SK-N-SH (cell line): ENCODE measurements at places on chromosomes 11 and 22.

DNA sequence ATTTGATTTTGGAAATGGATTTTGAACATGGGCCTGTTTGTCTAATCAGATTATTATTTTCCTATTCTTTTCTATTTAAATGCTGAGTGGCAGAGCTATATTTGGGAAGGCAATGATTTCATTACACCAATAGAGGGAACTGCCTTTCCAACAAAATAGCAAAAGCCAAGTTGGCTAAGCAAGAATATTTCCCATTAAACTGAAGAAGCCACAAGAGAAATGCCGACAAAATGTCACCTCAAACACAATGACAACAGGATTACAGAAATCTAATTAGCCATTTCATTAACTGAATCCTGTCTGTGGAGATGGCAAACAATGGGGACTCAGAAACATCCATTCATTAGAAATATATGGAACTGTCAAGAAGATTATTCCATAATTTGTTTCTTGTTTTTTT is 1593.1 kb upstream of the RAG2 start:
- DNase-seq, result no peak

GRCh38 chr11:7849018-7849417 is 52.3 kb upstream of the OR5P2 start:
- DNase-seq, result no peak

DNA sequence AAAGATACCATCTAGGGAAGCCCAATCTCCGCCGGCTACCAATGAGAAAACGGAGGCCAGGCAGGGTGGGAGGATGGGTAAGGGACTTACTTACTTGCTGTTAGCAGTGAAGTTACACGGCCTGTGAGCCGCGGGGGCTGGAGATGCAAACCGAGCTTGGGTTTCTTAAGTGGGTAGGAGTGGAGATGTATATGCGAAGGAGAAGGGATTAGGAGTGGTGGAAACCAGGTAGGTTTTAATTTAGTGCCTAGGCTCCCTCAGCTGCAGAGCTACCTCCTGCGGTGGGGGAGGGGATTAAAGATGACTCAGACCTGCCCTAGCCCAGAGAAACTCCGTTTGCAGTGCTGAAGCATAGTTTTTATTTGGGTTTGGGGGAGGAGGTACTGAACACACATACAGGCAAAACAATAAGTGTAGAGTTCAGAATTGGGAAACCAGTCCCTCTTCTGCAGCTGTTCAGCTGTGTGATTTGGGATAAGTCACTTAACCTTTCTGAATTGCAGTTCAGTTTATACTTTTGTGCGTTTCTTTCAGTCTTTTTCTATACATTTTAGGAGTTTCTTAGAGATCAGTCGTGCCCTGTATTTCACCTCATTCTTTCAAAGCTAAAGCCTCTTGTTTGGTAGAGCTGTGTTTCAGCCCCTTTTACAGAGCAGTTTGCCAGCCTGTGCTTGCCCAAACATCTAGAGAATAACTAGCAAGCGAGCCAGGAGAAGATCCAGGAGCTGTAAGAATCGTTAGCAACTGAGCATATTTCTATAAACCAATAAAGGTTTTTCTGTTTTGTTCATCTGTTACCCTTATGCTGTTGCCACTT is 596 bp upstream of the TNRC6B start:
- DNase-seq, result no peak

- no peak for DNase-seq
Observed at GRCh38 chr11:95792200-95792599, 1.9 kb downstream of the CEP57 start.

DNA sequence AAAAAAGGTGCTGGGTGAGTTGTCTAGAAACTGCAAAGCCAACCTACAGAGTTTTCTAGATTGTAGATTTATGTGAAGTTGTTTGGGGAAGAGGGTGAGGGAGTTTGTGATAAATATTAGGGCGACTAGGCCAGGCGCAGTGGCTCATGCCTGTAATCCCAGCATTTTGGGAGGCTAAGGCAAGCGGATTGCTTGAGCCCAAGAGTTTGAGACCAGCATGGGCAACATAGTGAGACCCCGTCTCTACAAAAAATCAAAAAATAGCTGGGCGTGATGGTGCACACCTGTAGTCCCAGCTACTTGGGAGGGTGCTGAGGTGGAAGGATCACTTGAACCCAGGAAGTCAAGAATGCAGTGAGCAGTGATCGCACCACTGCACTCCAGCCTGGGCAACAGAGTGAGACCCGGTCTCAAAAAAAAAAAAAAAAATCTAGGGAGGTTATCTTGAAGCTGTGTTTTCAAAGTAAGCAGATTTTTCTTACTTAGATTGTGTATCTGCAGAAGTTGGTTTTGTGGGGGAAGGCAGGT is 844 bp downstream of the APOL6 start:
- no peak for DNase-seq

DNA sequence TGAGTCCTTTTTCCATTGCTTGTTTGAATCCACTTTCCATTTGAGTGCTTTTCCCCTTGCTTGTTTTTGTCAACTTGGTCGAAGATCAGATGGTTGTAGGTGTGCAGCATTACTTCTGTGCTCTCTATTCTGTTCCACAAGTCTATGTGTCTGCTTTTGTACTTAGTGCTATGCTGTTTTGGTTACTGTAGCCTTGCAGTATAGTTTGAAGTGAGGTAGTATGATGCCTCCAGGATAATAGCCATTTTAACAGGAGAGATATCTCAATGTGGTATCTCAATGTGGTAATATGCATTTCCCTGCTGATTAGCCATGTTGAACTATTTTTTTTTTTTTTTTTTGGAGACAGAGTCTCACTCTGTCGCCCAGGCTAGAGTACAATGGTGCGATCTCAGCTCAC is 16.7 kb downstream of the ACRV1 start:
- DNase-seq, result no peak

GRCh38 chr22:32411402-32411801 is 645 bp downstream of the RTCB start:
- DNase-seq, result peak; percentile 12

DNA sequence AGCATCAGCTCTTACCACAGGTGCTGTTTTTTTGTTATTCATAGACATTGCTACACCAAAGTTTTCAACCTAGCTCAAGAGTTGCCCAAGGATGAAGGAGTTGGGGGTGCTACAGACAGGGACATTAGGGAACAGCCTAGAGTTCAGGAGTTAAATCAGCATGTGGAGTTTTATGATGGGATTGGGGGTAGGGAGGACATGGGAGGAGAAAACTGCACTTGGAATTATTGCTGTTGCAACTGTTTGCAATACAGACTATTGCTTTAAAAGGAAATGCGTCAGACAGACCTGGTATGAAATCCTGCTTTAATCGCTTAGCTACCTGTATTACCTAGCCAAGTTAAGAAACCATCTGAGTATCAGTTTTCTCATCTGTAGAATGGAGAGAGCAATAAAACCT is 6.3 kb downstream of the TMA7B start:
- no peak for DNase-seq

- no peak for DNase-seq
Observed at GRCh38 chr11:9947231-9947864, 283.5 kb downstream of the SWAP70 start.

- DNase-seq, result no peak
Observed at GRCh38 chr22:44305888-44306287, 6.9 kb downstream of the SHISAL1 start.

GRCh38 chr11:2665526-2666400 is 34.0 kb downstream of the KCNQ1OT1 start:
- DNase-seq, result no peak

- DNase-seq, result no peak
Observed at GRCh38 chr11:123186286-123186685, 8.8 kb downstream of the CLMP start.

- no peak for DNase-seq
Observed at GRCh38 chr22:34761111-34761510, 304.8 kb upstream of the ISX start.

GRCh38 chr11:3000032-3000961 is 8.2 kb upstream of the NAP1L4 start:
- peak; percentile 88 for DNase-seq

DNA sequence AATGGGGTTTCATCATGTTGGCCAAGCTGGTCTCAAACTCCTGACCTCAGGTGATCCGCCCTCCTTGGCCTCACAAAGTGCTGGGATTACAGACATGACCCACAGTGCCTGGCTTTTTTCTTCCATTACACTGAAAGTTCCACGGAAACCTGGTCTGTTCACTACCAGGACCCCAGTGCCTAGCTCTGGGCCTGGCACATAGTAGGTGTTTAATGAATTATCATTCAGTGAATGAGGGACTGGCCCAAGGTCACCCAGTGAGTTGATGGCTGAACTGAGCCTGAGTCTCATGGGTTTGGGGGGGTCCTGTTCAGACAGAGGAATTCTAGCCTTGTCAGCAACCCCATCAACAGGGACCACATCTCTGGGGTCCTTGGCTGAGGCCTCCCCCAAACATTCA is 3.1 kb downstream of the C11orf86 start:
- no peak for DNase-seq

GRCh38 chr11:57223601-57224000 is 13.4 kb downstream of the APLNR start:
- no peak for DNase-seq

DNA sequence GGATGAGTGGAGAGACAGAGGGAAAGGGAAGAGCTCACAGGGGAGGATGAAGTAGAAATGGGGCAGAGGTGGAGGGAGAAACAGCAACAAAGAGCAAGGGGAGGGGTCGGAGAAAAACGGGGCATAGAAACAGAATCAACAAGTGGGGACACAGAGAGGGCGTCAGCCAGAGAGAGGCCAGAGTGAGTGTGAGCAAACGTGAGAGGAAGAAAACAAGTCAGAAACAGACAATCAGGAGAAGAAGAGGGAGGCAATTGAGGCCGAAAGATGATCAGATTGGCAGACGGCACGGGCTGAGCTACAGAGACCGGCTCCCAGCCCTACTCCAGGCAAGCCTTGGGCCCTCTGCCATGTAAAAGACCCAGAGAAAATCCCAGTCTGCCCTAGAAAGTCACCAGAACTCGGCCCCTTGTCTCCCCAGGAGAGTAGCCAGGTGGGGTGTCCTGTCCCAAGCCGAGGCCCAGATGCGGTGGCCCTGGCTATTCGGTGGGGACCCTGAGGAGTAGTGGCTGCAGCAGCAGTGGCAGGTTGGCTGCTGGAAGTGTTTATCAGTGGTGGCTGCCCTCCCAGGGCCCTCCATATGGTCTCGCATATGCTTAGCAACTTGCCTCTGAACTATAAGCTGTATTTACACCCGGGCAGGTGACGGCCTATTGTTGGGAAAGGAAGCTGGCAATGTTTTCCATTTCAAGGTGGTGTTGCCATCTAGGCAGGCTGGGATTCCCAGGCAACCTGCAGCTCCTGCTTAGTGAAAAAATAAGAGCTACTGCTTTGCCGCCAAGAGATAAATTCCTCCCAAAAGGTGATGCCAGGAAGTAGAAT is 14.8 kb upstream of the TSPAN18 start:
- peak; percentile 38 for DNase-seq

GRCh38 chr22:20242393-20243175 is 25.5 kb downstream of the RTN4R start:
- DNase-seq, result no peak

GRCh38 chr11:57674251-57674650 is 6.3 kb downstream of the ZDHHC5 start:
- DNase-seq, result no peak

GRCh38 chr11:86499723-86500129 is 125.0 kb downstream of the CCDC81 start:
- DNase-seq, result no peak

DNA sequence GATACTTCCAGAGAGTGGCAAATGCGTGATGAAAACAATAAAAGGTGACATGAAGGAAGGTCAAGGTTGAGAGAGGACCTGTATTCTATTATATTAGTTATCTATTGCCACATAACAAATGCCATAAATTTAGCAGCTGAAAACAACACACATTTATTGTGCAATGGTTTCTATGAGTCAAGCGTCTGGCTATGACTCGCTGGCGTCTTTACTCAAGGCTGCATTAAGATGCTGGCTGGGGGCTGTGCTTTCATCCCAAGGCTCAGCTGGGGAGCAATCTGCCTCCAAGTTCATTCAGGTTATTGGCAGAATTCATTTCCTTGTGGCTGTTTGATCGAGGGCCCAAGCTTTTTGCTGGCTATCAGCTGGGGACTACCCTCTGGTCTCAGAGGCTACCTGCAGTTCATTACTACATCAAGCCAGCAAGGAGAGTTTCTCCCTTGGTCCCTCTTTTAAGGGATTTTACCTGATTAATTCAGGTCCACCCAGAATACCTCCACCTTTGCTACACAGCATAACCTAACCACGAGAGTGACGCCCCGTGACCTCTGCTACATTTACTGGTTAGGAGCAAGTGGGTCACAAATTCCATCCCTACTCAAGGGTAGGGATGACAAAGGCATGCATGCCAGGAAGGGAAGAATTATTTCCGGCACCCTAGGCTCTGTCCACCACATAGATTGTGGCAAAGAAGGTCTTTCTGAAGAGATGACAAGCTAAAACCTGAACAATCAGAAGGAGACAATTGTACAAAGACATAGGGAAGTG is 549.1 kb downstream of the MN1 start:
- no peak for DNase-seq

GRCh38 chr11:120494595-120494994 is 17.0 kb upstream of the GRIK4 start:
- DNase-seq, result no peak

DNA sequence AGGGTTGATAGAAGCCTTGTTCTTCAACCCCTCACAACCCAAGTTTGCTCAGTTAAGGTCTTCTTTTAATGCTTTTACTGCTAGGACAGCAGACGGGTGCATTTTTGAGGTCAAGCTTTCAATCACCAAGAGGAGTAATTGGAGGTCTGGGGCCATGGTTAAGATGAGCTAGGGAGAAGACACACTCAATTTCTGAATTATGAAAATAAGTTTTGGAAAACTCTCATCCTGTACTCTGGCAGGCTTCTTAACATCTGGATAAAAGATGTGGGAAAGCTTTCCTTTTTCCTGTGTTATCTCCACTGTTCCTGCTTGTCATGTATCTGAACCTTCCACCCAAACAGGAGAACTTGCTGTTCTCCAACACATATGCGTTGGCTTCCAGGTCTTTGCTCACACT is 9.7 kb downstream of the ABTB2 start:
- DNase-seq, result no peak

DNA sequence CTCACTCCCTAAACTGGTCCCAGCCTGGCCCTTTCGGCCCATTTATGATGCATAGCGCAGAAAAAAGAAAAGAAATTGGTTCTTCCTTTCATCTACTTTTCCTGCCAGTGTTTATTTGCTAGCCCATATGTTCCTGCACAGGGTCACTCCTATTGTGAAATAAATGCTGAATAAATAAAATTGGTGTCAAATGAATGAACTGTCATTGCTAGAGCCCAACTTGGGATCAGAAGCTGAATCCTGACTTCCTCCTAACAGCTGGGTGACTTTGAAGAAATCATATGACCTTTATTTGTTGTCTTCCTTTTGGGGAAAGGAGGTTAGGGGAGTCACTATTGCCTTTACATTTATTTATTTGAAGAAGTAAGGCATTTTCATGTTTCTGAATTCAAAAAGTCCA is 92.0 kb downstream of the PRR5L start:
- DNase-seq, result no peak

GRCh38 chr11:61353131-61354067 is 8.3 kb downstream of the CYB561A3 start:
- no peak for DNase-seq

- DNase-seq, result no peak
Observed at GRCh38 chr11:122319691-122320620, 203.9 kb upstream of the BLID start.

GRCh38 chr11:21040630-21041029 is 371.2 kb downstream of the NELL1 start:
- DNase-seq, result no peak
